ENCODE measurements at places on chromosomes 6 and 20. TPM values are rescaled to one million over a fixed set of nuclear protein-coding genes. Genes with fewer than 3 reads are reported as not detected.

Gene PCMT1
- total RNA-seq, result 103 TPM

Gene SAMD10
- total RNA-seq, result 5.9 TPM

Gene CASP8AP2
- total RNA-seq, result 10.0 TPM

Gene PRDM1
- total RNA-seq, result 1.5 TPM

Gene MAFB
- total RNA-seq, result 8.0 TPM

Gene MYO6
- total RNA-seq, result 26.7 TPM

Gene UBD
- total RNA-seq, result 91.9 TPM

Gene RPS10
- total RNA-seq, result 1,291 TPM

Gene RAB44
- total RNA-seq, result under 0.01 TPM

Gene SCGN
- under 0.01 TPM for total RNA-seq

Gene HLA-DOA
- total RNA-seq, result not detected

Gene DNAAF9
- total RNA-seq, result 10.5 TPM

Gene TNFRSF21
- total RNA-seq, result 120 TPM

Gene RHAG
- total RNA-seq, result not detected

Gene HINT3
- total RNA-seq, result 11.6 TPM

Gene RBBP8NL
- total RNA-seq, result not detected

Gene SLCO4A1
- 0.90 TPM for total RNA-seq

Gene OGFR
- total RNA-seq, result 18.2 TPM

Gene UBE2C
- total RNA-seq, result 9.6 TPM

Gene BEND6
- under 0.01 TPM for total RNA-seq

Gene TMEM200A
- under 0.01 TPM for total RNA-seq

Gene TOP1
- total RNA-seq, result 13.1 TPM

Gene FAM135A
- 12.9 TPM for total RNA-seq

Gene PAK5
- total RNA-seq, result under 0.01 TPM

Gene SRMS
- total RNA-seq, result not detected

Gene VGLL2
- not detected for total RNA-seq

Gene BPI
- total RNA-seq, result not detected

Gene DYNLRB1
- total RNA-seq, result 58.9 TPM

Gene C20orf144
- under 0.01 TPM for total RNA-seq

Gene SOX12
- 1.7 TPM for total RNA-seq

Gene HLA-DQA1
- total RNA-seq, result not detected

Gene TINAG
- total RNA-seq, result not detected

Gene NOX3
- not detected for total RNA-seq

Gene ELOVL2
- not detected for total RNA-seq

Gene C20orf141
- total RNA-seq, result not detected

Gene GABBR1
- total RNA-seq, result 2.9 TPM

Gene OLIG3
- total RNA-seq, result not detected

Gene KIF13A
- 29.8 TPM for total RNA-seq

Gene SLC12A5
- total RNA-seq, result 0.51 TPM

Gene RRP36
- 84.3 TPM for total RNA-seq

Gene TRIM15
- not detected for total RNA-seq

Gene SCUBE3
- total RNA-seq, result 0.76 TPM

Gene MOXD1
- under 0.01 TPM for total RNA-seq

Gene SLC17A5
- total RNA-seq, result 22.6 TPM

Gene MCCD1
- total RNA-seq, result not detected

Gene GJA1
- total RNA-seq, result 1,357 TPM

Gene GDAP1L1
- not detected for total RNA-seq

Gene MCHR2
- total RNA-seq, result not detected

Gene ZSCAN9
- total RNA-seq, result 6.5 TPM

Gene SLC35D3
- not detected for total RNA-seq
